Stimulated activated naive CD8-positive, alpha-beta T cell treated with anti-CD3 and anti-CD28 coated beads, Interleukin-15, Interleukin-2, amounts not matched to agents 100 U/mL and 50 U/mL, for 24 hours (primary cell): ENCODE measurements at places on chromosomes 6 and 20.

GRCh38 chr6:124964764-124965105, 2.5 kb downstream of the RNF217 start:
- no peak for DNase-seq

GRCh38 chr6:77373955-77374354, 89.3 kb downstream of the HTR1B start:
- no peak for DNase-seq

- peak; percentile 78 for DNase-seq
These were observed 671 bp downstream of the E2F1 start for GRCh38 chr20:33685328-33686099.

DNA sequence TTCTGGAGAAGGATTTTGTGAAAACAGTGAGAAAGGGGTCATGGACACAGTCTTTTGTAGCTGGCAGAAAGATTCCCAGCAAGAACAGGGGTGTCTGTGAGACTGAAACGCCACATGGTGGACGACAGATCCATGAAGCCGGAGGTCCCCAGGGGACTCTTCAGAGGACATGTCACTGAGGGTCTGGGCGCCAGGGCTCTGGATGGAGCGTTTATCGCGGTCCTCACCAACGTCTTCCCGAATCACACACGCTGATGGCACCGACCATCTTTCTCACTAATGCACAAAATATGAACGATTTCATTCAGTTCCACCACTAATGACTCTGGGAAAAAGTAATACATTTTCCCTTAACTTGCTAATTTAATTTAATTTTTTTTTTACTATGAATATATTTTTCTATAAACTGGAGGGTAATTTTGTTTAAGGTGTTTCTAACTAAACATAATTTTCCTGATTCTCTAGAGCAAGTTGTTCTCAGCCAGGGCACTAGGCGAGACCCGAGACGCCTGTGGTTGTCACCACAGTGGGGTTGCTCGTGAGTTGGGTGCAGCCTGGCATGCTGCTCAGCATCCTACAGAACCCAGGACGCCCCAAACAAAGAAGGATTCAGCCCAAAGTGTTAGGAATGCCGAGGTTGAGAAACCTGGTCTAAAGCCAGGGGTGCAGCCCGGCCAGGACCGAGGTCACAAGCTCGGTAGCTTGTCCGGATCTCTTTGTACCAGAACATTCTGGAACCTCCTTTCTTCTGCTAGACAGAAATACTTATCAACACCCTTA, 306.2 kb downstream of the TAF4 start:
- DNase-seq = no peak

GRCh38 chr20:3586093-3586492, 77.1 kb downstream of the GFRA4 start:
- no peak for DNase-seq

GRCh38 chr20:61433816-61434215, 181.8 kb downstream of the CDH4 start:
- no peak for DNase-seq

DNA sequence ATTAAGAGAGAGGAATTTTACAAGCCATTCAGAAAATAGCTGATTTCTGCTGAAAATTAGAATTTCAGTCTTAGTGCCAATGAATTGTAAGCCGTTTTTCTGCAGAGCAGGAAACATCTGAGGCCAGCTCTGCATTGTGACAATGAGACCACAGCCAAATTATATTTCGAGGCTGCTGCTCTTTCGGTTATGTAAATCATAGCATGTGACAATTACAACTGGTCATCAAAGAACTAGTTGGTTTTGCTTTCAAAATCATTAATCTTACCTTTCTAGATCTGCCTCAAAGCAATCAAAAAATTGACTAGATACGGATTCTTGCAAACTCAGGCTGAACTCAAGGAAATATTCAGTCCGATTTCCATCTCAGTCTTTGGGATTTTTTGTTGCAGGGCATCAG, 33.4 kb upstream of the INSM1 start:
- no peak for DNase-seq

GRCh38 chr6:2196079-2196679, 49.2 kb downstream of the GMDS start:
- peak; percentile 23 for DNase-seq

GRCh38 chr6:151822252-151823111, 15.0 kb downstream of the ESR1 start:
- no peak for DNase-seq

GRCh38 chr6:109183109-109183650, 87.9 kb downstream of the CEP57L1 start:
- no peak for DNase-seq

- no peak for DNase-seq
These were observed 8.9 kb upstream of the IGF2R start for GRCh38 chr6:159959976-159960384.

DNA sequence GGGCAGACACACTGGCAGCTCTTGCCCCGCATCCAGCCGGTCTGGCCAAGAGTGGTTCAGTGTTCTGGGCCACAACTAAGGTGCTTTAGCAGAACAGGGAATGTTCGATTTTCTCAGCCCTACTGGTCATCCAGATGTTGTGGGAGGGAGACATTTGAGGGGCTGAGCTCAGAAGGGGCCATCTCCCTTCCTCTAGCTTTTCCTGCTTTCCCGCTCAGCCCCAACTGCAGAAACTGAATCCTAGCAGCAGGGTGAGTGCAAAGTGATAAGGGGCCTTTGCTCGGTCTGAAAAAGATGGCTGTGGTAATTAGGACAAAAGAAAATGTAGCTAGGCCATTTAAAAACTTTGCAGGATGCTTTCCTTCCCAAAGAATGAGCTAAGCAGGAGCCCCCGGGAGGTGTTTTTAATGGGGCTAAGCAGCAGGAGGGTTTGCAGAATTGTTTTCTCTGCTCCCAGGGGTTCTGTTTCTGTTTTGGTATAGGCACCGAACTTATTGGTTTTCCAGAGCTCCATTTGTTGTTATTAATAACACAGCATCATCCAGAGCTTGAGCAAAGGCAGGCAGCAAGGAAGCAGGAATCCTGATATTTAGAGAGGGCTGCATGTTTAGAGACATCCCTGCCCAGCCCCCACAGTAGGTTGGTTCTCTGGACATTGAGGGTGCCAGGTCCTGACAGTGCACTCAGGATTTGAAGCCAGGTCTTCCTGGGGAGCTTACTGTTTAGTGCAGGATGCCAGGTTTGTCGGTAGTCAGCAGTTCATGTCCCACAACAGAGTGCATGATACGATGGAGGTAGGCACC, 210.9 kb downstream of the SLC24A3 start:
- DNase-seq = no peak
